ENCODE measurements at places on chromosomes 2 and 18. TPM values are rescaled to one million over a fixed set of nuclear protein-coding genes. Genes with fewer than 3 reads are reported as not detected.
A peak's percentile ranks its signal among the peaks of the same experiment; 100 is the strongest.

DNA sequence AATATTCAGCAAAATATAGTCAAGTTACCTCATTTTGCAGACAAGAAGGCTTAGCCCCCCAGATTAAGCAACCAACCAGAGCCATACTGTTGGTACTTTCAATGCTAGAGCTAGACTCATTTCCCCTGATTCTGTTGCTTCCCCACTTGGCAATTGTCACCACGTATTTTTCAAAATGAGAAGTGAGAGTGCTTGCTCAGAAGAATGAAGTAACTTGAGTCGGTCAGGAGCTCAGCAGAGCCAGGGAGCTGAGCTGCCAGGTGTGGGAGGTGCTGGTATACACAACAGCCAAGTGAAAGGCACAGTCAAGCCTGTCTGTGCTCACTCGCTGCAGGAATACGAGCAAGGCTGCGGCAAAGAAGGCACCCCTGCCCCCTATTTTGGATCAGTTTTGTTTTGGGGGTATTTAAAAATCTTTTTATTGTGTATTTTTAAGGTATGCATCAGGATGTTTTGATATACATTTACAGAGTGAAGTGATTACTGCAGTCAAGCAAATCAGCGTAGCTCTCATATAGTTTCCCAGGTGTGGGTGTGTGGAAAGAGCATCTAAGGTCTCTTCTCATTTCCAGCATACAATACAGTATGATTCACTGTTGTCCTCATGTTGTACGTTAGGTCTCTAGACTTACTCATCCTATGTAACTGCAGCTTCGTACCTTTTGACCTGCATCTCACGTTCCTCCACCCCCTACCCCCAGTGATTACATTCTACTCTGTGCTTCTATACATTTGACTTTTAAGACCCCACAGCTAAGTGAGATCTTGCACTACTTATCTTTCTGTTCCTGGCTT is 62.4 kb downstream of the MRPS9 start:
- no peak for DNase-seq

DNA sequence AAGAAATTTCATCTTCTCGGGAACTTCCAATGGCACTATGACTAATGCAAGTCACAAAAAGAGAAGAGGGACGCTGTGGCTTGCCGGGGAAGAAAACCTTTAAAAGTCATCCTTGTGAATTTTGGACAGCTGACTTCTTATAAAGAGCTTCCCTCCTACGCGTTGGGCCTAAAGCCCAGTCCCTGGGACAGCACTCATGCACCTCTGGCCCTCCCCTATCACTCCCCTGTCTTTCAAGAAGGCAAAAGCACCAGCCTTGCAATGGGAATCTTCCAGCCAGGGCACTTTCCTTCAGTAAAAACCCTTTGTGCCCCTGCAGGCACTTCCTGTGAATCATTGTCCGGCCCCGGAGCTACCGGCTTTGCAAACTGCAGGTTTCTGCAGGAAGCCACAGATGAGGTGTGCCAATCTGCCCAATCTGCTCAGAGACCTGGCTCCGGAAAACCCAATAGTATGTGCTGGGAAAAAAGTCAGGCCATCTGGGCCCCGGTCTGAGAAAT is 7.1 kb downstream of the MREG start:
- peak; percentile 74 for DNase-seq

DNA sequence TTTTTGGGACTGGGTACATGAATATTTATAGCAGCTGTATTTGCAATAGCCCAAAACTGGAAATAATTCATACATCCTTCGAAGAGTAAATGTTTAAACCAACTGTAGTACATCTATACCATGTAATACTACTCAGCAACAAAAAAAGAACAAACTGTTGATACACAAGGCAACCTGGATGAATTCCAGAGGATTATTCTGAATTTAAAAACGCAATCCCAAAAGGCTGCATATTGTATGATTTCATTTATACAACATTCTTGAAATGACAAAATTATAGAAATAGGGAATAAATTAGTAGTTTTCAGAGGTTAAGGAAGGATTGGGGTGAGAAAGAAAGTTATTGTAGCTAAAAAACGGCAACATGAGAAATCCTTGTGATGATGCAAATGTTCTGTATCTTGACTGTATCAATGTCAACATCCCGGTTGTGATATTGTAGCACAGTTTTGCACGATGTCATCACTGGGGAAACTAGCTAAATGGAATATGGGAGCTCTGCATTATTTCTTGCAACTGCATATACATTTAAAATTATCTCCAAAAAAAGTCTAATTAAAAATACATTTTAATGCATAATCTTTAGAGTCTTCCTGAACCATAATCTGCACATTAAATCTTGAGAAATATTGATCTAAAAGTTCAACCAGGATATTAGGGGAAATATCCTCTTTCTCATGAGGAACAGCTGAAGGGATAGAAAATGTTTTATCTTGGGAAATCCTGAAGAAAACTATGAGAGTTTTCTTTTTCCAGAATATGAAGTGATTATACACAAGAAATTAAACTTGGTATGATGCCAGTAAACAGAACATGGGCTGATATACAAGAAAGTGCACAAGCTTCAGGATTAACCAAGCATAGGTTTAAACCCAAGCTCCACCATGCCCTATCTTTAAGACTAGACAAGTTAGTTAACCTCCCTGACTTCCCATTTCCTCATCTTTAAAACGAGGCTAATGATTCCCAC is 21.9 kb downstream of the EVA1A start:
- no peak for DNase-seq

DNA sequence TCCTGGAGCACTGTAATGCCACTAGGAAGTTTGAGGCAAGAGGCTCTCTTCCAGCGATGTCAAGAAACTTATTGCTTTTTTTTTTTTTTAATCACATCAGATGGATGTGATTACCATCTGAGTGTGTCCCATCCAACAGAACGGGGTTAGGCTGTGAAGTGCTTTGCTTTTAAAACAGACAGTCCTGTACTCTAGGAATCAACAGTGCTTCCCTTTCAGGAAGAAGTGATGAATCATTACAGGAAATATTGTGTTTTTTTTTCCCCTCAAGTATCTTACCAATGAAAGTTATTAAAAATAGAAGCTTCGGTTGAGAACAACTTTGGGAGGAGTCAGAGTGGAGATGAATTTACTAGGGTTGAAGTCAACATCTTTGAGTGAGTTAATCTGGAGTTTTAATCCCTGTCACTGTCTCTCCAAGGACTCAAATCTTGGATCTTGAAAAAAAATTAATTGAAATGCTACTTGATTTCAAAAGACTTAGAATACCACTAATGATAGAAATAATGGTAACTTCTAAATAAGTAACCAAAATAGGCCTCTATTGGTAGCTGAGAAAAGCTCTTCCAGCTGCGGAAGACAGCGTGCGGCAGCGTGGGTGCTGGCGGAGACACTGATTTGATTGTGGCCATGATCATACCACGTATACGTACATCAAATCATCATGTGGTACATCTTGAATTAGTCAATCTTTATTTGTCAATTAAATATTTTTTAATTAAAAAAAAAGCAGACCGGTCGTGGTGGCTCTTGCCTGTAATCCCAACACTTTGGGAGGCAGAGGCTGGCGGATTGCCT is 45.5 kb downstream of the GATA6 start:
- peak; percentile 54 for DNase-seq

- DNase-seq: peak; percentile 94
Observed at GRCh38 chr2:234451852-234452625, 44.8 kb downstream of the ARL4C start.

DNA sequence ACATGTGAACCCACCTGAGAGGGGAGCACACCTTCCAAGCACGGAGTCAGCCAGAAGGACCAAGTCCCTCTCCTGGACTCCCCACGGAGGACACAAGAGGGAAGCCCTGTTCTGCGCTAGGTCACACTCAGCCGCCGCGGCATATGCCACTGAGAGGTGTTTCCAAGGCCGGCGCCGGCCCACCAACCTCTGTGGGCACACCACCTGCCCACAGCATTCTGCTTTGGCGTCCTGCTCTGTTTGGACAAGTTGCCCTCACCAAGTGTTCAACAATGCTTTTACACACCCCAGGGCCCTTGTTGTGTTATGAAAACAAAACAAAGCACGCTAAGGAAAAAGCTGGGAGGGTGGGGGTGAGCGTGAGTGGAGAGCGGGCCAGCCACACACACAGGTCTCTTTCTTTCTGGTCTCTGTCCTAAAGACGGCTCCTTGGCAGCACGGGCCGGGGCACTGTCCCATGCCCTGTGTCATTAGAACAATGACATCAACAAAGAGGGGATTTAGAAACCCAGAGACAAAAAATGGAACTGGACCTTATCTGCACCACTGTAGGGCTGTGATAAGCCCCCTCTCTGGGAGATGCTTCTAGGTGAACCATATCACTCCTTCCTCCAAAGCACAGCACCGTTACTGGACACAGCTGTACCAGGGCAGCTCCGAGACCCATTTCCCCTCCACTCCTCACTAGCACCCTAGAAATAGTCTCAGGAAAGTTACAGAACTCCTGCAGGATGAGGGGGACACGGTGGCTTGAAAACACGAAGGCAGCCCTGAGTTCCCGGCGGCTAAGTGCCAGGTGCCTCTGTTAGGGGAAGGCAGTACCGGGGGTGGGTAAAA is 17.0 kb downstream of the SMAD7 start:
- DNase-seq: no peak

GRCh38 chr2:191607096-191607495 is 70.8 kb upstream of the NABP1 start:
- no peak for DNase-seq

GRCh38 chr18:2538236-2538635 is 33.1 kb downstream of the METTL4 start:
- no peak for DNase-seq

DNA sequence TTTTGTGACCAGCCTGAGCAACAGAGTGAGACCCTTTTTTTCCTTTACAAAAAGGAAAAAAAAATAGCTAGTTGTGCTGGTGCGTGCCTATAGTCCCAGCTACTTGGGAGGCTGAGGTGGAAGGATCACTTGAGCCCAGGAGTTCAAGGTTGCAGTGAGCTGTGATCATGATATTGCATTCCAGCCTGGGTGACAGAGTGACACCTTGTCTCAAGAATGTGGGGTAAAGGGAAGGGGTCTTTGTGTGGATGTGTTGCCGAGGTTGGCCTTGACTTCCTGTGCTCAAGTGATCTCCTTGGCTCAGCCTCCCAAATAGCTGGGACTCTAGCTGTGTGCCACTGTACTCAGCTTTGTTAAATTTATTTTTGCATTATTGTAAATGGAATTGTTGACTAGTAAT is 120.6 kb downstream of the ZNF407 start:
- no peak for DNase-seq

GRCh38 chr2:225192869-225193268 is 150.6 kb upstream of the DOCK10 start:
- DNase-seq: no peak

DNA sequence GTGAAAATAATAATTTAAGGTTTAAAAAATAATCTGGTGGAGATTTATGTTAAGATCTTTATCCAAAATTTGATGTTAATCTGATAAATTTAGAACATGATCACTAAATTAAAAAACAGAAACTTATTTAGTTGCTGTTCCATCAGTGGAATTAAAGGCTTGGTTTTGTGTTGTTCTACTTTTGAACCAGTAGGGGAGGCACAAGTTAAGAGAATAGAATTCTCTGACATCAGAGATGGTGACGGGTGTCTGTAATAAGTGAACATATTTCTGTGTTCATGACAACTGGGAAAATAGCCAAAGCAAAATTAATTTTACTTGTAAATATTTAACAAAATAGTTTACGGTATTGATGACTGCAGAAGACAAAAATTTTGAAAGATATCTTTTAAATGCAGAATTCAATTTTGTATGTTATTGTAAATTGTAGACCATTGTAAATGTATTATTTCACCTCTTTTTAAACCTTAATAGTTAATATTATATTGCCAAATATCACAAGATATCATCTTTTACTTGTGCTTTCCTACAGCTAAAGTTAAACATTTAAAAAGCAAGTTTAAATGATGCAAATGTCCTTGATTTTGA is 106.0 kb downstream of the UBR3 start:
- peak; percentile 11 for DNase-seq

DNA sequence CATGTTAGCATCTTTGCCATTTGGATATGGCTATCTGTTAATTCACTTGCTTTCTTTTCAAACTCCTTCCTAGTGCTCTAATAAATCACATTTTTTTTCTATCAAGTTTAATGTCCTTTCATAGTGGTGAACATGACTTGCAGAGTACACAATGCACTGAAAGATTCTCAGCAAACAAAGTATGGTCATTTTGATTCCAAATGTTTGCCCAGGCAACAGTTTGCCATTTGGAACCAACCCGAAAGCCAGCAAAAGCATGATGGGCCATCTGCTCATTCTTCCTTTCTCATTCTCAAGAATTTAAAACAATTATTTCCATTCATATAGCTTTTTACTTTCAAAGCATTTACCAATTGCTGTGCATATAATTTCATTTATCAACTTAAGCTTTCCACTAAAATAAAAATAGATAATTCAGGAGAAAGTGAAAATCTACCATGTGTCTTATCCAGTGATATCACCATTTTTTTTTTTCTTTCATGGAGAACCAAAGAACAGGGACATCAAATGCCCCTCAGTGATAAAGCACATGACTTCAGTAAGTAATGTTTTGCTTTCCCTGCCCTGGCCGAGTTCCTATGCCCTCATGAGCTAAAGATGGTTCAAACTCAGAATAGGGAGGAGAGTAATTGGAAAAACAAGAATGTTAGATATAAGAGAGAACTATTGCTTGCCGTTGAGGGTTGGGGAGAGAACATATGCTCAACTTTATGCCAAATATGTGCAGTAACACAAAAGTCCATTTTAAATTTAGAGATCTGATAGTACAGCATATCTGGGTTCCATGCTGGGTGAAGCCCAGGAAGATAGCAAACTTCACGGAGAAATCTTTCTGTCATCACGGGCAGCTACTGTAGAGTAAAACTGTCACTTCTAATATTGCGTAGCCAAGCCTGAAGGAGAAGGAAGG is 62.1 kb downstream of the HNMT start:
- DNase-seq: no peak

GRCh38 chr2:239337122-239337876 is 63.5 kb downstream of the HDAC4 start:
- no peak for DNase-seq

GRCh38 chr2:32702303-32703064 is 74.6 kb downstream of the TTC27 start:
- no peak for DNase-seq

SPHKAP gene
- total RNA-seq: not detected

CRYBA2 gene
- total RNA-seq: not detected

ECEL1 gene
- total RNA-seq: not detected

TMEFF2 gene
- 15.2 TPM for total RNA-seq

NRP2 gene
- 10.2 TPM for total RNA-seq

MEP1B gene
- not detected for total RNA-seq

REG3G gene
- not detected for total RNA-seq

BCL11A gene
- not detected for total RNA-seq

Measured in A172 (cell line).